ENCODE measurements at places on chromosomes 3 and 15.

DNA sequence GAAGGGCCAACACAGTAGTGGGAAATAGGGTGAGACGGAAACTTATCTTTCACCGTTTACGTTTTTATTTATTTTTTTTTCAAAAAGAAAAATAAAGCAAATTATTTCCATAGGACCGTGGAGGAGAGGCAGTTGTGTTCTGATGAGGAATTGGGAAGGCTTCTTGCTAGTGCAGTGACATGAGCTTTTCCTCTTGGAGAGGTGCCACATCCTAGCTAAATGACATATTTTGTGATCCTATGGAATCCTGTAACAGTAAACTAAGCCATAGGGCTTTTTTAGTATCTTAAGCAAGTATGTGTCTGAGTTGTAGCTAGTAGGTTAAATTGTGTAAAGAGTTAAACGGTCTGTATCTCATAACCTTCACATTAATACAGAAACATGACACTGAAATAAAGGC lies 609.9 kb downstream of the RBMS3 start:
- no peak for DNase-seq

GRCh38 chr15:92883163-92883875 lies 16.8 kb upstream of the CHD2 start:
- peak; percentile 66 for DNase-seq

DNA sequence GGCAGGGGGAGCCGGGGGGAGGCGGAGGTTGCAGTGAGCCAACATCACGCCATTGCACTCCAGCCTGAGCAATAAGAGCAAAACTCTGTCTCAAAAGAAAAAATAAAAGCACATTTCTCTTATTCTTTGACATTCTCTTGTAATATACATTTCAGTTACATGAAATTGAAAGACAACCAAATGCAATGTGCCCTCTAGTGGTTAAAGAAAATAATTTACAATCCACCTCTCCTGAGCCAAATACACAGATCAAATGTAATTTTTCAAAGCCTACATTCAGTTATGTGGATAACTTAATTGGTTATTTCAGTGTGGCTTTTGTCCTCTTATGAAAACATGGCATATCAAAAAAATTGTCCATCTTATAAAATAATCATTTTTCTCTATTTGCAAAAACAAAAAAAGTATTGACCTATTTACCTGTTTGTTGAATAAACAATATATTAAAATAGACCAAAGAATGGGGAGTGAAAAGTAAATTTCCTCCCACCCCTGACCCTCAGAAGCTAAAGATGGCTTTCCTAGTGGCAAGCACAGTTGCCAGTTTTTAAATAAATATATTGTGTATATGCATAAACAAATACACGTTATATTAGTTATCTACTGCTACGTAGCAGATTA lies 14.2 kb upstream of the U2SURP start:
- no peak for DNase-seq

GRCh38 chr15:52503788-52504496 lies 24.7 kb downstream of the MYO5A start:
- DNase-seq = no peak

DNA sequence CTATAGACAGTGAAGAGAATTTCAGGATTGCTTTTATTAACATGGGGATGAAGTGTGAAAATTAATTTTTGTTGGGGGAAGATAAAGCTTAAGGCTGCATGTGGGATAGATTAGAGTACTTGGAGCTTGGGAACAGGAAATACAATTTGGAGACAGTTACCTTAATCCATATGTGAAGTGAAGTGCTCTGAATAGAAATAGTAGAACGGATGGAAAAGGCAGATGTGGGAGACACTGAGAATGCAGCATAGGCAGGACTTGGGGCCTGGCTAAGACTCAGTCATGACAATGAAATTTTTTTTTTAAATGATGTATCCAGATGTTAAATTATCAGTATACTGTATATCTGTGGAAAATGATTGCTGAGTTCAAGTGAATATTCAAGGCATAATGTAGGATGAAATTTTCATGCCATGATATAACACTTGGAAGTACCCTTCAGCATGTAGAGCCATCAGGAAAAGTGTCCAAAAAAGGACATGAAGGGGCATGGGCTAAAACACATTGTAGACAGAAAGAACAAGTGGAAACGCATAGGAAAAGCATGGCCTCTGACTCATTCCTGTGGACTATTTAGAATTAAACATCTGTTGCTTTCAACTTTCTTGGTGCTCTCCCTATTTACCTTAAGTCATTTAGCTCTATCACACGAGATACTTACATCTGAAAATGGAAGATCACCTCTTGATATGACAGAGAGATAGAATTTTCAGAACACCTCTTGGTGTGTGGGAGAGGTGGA lies 134.8 kb downstream of the RBMS3 start:
- no peak for DNase-seq

GRCh38 chr3:64104691-64105111 lies 81.4 kb upstream of the PSMD6 start:
- no peak for DNase-seq

- DNase-seq = no peak
Observed at GRCh38 chr15:39770748-39771689, 11.6 kb downstream of the FSIP1 start.

DNA sequence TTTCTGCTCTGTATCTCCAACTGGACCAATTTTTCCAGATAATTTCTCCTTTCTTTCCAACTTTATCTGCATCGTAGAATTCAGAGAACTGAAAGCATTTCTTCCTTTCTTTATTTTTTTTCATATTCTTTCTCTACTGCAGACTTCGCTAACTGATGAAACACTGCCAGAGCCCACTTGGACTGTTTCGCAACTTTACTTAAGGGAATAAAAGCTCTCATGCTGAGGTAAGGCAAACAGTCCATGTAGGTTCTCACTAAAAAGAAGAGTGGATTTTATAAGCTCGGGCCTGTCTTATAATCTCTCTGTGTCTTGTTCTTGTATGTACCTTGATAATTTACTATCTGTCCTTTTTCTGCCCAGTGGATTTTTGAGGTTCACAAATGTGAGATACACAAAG lies 163.5 kb downstream of the CNTN4 start:
- no peak for DNase-seq

GRCh38 chr3:15159501-15160136 lies 46.4 kb upstream of the CAPN7 start:
- DNase-seq = no peak

DNA sequence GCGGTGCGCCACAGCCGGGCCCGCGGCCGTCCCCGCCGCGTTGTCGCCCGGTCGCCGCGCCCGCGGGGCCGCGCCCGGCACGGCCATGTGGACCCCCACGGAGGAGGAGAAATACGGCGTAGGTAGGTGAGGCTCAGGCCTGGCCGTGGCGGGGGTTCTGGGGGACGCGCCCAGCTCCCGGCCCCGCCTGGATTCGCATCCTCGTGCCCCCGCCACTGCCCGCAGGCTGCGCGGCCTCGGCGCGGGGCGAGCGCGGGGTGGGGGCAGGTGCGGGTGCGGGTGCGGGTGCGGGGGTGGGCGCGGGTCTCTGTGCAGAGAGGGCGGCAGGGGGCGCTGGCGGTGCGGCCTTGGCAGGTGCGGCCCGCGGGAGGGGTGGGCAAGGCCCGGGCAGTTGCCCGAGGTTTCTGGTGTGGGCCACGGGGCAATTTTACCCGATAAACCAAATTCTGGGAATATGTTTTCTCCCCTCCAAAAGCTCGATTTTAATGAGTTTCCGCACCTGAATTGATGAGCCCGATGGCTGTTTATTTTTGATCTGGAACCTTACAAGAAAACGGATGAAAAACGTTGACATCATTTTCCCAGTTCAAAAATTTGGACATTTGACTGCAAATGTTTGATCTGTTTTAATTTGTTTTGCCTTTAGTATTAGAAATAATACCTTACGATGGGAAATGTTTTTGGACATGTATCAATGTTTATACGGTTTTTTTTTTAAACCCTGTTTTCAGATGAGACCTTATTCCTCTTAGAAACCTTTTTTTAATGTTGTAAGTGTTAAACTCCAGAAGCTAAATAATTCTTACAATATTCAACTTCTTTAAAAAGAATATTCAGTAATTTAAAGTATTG lies 678 bp downstream of the DOCK3 start:
- peak; percentile 66 for DNase-seq

DNA sequence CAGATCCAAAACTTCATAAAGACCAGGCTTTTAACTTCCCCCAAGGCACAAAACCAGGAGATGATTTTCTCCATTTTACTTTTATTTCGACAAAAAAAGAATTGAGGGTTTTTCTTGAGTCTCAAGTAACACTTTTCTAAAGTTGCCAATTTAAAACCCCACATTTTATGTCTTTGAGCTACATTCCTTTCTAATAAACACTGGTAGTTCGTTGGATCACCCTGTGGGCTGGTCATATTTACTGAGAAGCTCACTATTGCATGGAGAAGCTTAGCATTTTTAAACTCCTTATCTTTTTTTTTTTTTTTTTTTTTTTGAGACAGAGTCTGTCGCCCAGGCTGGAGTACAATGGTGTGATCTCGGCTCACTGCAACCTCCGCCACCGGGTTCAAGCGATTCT lies 255.1 kb upstream of the TPM1 start:
- no peak for DNase-seq

DNA sequence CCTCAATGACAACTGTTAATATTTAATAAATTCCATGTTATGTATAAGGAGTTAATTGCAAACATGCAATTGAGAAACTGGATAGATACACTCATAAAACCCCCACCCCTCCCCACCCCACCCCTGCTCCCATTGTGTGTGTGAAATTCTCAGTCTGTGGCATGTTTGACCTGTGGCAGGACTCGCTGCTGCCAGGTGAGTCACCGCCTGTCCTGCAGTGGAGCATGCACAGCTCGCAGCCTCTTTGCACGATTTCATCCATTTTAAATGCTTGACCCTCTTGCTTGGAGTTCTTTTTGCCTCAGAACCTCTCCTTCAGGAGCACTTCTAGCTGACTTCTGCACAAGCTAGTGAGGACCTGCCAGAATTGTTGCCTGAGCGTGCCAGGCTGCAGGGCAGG lies 5.3 kb upstream of the APEH start:
- DNase-seq = no peak

- no peak for DNase-seq
Observed at GRCh38 chr3:186368176-186368575, 6.1 kb upstream of the DGKG start.

GRCh38 chr3:52399593-52399992 lies 45.3 kb downstream of the SEMA3G start:
- no peak for DNase-seq

- DNase-seq = peak; percentile 98
Observed at GRCh38 chr15:65792138-65792987, at the start of gene DENND4A. DENND4A (minus strand) TSS chr15:65792293; CDS start chr15:65756450, 35,843 bp downstream.

GRCh38 chr15:65655026-65655425 lies 33.3 kb downstream of the SLC24A1 start:
- DNase-seq = no peak

- no peak for DNase-seq
Observed at GRCh38 chr3:188796122-188796631, 375.6 kb upstream of the TPRG1 start.

GRCh38 chr3:10833855-10834414 lies 17.9 kb downstream of the SLC6A11 start:
- DNase-seq = no peak

DNA sequence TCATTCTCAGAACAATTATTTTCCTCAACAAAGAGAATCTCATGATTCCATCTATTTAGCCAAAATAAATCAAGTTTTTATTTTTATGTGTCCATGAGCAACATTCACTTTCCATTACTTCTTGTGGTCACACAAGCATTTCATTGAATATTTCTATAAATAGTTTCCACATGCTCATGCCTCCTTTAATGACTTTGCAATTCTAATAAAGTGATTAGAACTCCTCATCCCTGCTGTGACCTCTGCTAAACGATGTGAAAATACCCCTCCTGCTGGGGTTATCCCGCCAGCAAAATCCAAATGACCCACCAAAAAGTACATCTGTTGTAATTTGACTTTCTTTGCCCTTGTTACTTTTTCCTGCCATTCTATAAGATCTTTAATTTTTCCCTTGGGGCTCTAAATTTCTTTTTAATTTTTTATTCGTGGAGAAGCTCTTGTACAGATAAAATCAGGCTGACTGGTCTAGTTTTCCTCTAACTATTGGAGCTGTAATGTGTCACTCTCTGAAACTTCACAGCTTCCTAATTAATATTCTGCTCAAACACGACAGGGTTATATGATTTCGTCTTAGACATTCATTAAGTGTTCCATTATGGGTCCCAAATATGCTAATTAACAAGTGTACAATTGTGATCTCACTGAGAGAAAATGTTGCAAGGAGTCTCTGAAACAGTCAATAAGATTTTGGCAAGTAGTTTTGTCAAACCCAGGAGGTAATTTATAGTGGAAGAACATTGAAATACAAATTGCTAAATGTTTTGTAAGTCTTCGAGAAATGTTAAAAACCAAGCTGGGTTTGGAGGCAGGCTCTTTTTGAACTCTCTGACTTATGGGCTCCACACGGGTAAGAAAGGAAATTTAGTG lies 533.1 kb upstream of the NAALADL2 start:
- no peak for DNase-seq

DNA sequence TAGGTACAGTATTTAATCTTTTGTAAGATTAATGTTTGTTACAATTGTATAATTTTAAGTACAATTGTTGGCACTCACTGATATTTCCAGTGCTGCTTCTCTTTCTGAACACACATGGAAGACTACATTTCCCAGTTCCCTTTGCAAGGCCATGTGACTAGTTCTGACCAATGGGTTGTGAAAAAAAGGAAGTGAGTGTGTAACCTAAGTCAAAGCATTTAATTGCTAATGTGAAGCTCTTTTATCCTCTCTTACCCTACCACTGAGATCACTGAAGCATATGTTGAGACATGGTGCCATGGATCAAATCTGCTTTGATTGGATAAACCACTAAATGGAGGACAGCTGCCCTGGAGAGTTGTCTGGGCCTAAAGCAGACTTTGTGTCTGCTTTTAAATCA lies 83.9 kb upstream of the PLXND1 start:
- no peak for DNase-seq

GRCh38 chr15:72472992-72473610 lies 1.0 kb upstream of the ARIH1 start:
- DNase-seq = no peak

DNA sequence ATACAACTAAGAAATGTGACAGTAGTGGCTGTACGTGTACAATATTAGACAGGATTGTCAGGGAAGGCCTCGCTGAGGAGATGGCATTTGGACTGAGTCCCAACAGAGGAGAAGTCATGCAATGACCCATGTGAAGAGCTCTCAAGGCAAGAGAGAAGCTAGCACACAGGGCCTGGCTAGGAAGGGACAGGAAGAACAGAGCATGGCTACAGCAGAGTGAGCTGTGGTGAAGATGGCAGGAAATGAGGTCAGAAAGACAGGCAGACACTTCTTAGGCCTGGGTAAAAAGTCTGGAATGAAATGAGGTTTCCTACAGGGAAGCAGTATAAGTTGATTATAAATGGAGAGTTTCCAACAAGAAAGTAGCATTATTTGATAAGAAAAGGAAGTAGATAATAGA lies 33.2 kb upstream of the LEKR1 start:
- DNase-seq = no peak

DNA sequence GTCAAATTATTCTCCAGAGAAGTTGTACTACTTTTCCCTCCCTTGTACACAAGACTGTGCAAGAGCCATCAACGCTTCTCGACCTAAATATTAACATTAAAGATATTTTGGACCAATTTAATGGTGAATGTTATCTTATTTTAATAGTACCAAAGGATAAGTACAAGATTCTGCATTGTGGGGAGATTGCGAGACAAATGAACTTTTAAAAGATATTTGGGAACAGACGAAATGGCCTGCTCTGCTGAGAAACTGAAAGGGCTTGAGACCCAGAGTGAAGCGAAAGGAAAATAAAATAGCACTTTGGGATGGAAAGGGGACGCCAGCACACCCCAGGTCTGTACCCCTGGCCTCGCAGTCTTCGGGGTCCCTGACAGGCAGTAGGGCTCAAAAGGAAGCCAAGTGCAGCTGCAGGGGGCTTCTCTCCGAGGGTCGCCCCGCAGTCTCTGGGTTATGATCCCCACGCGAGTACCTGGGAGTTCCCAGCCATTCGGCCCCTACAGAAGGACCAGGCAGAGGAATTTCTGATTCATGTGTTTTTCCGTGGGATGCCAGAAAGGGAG lies 97.6 kb upstream of the VGLL3 start:
- no peak for DNase-seq
